ENCODE measurements at places on chromosomes 7 and 10. TPM values are rescaled to one million over a fixed set of nuclear protein-coding genes. Genes with fewer than 3 reads are reported as not detected.

DNA sequence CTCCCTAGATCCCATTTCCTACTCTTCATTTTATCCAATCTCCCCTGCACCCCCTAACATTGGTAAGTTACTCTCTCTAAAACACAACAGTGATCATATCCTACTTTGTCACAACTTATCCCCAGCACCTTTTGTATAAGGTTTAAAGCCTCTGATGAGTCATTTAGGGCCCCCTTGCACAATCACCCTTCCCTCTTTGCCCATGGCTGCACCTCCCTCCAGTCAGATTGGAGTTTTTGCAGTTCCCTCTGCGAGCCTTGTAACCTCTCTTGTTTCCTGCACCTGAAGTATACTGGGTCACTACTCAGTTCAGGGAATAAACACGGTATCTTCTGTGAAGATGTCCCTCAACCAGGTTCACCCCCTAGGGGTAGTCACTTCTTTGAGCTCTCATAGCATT is 55.9 kb upstream of the ADRB1 start:
- DNase-seq, result no peak

DNA sequence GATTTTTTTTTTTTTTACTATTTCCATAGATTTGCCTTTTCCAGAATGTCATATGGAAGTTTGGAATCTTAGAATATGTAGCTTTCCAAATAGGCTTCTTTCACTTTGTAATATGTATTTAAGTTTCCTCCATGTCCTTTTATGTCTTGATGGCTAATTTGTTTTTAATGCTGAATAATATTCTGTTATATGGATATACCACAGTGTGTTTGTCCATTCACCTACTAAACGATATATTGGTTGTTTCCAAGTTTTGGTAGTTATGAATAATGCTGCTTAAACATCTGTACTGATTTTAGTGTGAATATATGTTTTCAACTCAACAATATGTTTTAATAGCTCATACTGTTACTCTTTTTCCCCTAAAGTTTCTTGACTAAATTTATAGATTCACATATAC is 669.8 kb upstream of the PCDH15 start:
- DNase-seq, result no peak

DNA sequence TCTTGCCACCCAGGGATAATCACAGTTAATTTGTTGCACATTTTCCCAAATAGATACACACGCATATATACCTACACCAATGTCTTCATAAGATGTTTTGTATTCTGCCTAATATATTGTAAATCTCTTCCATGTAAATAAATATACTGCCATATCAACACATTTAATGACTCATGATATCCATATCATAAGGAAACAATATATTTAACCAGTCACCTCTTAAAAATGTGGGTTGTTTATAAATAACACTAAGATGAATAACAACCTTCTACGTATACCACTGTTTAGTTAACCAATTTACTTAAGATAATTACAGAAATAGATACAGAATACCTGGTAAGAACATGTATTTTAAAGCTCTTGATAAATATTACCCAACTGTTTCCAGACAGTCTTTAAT is 38.2 kb downstream of the ELAPOR2 start:
- no peak for DNase-seq

GRCh38 chr7:118195837-118196474 is 12.0 kb downstream of the LSM8 start:
- DNase-seq, result peak; percentile 68

Gene PON1
- not detected for polyA plus RNA-seq

Gene TMEM184A
- not detected for polyA plus RNA-seq
